ENCODE measurements at places on chromosomes 6 and 20. TPM values are rescaled to one million over a fixed set of nuclear protein-coding genes. Genes with fewer than 3 reads are reported as not detected.

GRCh38 chr20:54431156-54431944 lies 44.0 kb upstream of the DOK5 start:
- H3K27me3 ChIP-seq, result no peaks in the 10 kb centered on the region
- no peak overlapping the region for H3K27ac ChIP-seq
- H3K4me1 ChIP-seq, result no peaks in the 10 kb centered on the region
- no peak for DNase-seq

DNA sequence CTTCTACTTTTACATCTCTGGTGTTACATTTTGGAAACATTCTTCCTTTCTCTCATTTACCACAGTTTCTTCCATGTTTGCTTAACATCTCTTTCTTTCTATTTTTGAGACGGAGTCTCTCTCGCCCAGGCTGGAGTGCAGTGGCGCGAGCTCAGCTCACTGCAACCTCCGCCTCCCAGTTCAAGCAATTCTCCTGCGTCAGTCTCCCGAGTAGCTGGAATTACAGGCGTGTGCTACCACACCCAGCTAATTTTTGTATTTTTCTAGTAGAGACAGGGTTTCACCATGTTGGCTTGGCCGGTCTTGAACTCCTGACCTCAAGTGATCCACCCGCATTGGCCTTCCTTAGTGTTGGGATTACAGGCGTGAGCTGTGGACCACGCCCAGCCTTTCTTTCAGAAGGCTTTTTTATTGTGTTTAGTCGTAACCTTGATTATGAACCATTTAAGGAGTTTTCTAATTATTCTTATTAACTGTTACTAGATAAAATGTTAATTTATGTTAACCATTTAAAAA lies 27.8 kb downstream of the MAP3K4 start:
- DNase-seq, result no peak
- no peak overlapping the region for H3K27ac ChIP-seq
- H3K4me3 ChIP-seq, result no peak overlapping the region
- peaks cover 3% of the 10 kb centered on the region for H3K36me3 ChIP-seq
- no peaks in the 10 kb centered on the region for H3K27me3 ChIP-seq
- no peaks in the 10 kb centered on the region for H3K4me1 ChIP-seq

DNA sequence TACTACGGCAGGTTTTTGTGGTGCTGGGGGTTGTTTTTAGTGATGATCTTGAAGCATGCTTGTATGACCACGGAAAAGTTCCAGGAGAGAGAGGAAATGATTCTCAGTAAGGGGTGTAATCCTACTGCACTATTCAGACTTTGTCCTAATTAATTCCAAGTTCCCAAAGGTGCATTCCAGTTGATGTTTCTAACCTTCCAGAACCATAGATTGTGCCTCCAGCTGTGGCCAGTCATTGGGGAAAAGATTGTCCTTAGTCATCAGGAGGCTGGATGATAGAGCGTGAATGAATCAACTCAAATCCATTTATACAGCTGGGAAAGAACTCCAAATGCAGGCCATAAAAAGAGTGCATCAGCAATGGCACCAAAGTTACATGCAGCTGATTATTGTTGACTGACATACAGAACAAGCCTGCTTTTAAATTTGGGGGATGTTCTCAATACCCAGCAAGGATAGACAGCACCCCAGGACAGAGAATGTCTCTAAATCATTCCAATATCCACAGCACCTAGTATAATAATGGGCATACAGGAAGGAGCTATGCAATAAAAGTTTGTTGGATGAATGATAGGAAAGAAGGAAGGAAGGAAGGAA lies 27.8 kb upstream of the PKHD1 start:
- H3K4me3 ChIP-seq, result no peak overlapping the region
- H3K27ac ChIP-seq, result no peak overlapping the region

DNA sequence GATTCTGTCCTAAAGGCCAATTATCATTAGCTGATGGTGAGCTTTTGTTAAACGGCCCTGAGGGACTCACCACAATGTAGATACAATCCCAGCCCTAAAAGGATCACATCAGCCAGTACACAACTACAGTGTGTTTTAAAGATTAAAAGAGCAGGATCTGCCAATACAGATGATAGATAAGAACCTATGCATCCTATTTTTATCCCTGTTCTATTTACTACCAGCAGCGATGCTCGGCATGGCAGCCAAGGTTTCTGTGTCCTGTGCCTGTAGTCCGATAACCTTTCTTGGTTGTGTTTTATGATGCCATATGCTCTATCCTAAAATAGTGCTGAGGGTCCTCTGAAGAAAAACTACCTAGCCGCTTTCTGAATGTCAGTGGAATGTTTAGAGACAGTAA lies 289.4 kb downstream of the PHACTR1 start:
- H3K36me3 ChIP-seq, result no peaks in the 10 kb centered on the region
- DNase-seq, result no peak
- no peak overlapping the region for H3K4me3 ChIP-seq
- H3K4me1 ChIP-seq, result no peaks in the 10 kb centered on the region
- no peaks in the 10 kb centered on the region for H3K27me3 ChIP-seq

DNA sequence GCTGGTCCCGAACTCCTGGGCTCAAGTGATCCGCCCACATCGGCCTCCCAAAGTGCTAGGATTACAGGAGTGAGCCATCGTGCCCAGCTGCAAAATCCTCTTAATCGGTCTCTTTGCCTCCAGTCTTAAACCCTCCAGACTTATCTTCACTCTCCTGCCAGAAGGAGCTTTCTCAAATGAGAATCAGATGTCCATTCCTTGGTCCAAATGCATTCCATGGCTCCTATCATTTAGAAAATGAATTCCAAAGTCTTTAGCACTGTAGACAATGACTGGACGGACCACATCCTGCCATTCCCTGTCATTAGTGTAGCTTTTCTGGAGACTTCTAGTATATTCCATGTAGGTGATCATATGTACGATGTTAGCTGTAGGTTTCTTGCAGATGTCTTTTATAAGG lies 141.9 kb downstream of the ID4 start:
- no peaks in the 10 kb centered on the region for H3K27me3 ChIP-seq
- no peaks in the 10 kb centered on the region for H3K4me1 ChIP-seq
- H3K4me3 ChIP-seq, result no peak overlapping the region
- H3K36me3 ChIP-seq, result no peaks in the 10 kb centered on the region

GRCh38 chr6:112931832-112932231 lies 584.7 kb downstream of the RFPL4B start:
- H3K4me1 ChIP-seq, result no peaks in the 10 kb centered on the region
- DNase-seq, result no peak
- H3K27me3 ChIP-seq, result no peaks in the 10 kb centered on the region
- H3K27ac ChIP-seq, result no peak overlapping the region

DNA sequence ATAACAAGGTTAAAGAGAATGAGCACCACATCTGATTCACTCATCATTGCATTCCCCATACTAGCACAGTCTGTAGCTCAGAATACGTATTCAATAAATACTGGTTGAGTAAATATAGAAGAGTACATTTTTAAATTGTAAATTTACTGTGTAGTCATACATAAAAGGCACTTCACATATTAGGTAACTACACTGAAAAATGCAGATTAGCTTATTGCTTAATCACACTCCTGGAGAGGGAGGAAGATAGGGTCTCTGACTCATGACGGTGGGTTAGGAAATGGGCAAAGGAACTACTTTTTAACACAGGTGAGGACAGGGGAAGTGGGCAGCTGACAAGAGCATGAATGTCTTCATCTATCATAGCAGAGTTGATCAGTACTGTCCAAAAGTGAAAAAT lies 133.2 kb downstream of the TBC1D32 start:
- H3K36me3 ChIP-seq, result no peaks in the 10 kb centered on the region
- H3K4me1 ChIP-seq, result no peaks in the 10 kb centered on the region
- no peak for DNase-seq
- no peak overlapping the region for H3K4me3 ChIP-seq
- no peak overlapping the region for H3K27ac ChIP-seq

- DNase-seq, result no peak
- no peaks in the 10 kb centered on the region for H3K4me1 ChIP-seq
- H3K27ac ChIP-seq, result no peak overlapping the region
Measured at GRCh38 chr6:71072508-71072907, 115.6 kb upstream of the B3GAT2 start.

GRCh38 chr6:68635706-68636513 lies 828 bp downstream of the ADGRB3 start:
- peak overlapping the region; percentile 26 for H3K4me3 ChIP-seq
- no peaks in the 10 kb centered on the region for H3K4me1 ChIP-seq
- H3K27me3 ChIP-seq, result peaks cover 6% of the 10 kb centered on the region
- DNase-seq, result no peak
- H3K27ac ChIP-seq, result no peak overlapping the region

DNA sequence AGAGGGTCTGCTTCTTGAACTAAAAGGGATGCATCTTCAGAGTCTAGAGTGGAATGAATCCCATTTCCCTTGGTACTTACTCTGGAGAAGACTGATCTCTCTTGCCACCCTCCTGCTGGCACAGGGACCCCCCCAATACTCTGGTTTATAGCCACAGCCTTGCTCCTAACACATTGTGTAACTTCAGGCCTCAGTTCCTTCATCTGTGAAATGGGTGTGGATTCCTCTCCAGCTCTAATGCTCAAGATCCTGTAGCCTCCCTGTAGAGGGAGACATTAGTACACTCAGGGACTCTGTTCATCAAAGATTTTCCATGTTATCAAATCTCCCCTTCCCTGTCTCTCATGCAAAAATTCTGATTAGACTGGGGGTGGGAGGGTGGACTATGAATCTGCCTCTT lies 315.7 kb upstream of the MOCS1 start:
- no peak overlapping the region for H3K27ac ChIP-seq
- H3K4me1 ChIP-seq, result no peaks in the 10 kb centered on the region
- DNase-seq, result no peak
- H3K36me3 ChIP-seq, result no peaks in the 10 kb centered on the region

GRCh38 chr6:24321538-24322162 lies 36.2 kb downstream of the DCDC2 start:
- H3K4me1 ChIP-seq, result no peaks in the 10 kb centered on the region
- no peak overlapping the region for H3K27ac ChIP-seq
- DNase-seq, result no peak
- H3K4me3 ChIP-seq, result no peak overlapping the region

GRCh38 chr6:13226071-13226470 lies 102.3 kb downstream of the TBC1D7 start:
- no peak overlapping the region for H3K4me3 ChIP-seq
- H3K27me3 ChIP-seq, result no peaks in the 10 kb centered on the region
- DNase-seq, result no peak
- H3K27ac ChIP-seq, result no peak overlapping the region
- H3K4me1 ChIP-seq, result peaks cover 19% of the 10 kb centered on the region
- no peaks in the 10 kb centered on the region for H3K36me3 ChIP-seq

GRCh38 chr20:16666272-16666671 lies 63.6 kb upstream of the SNRPB2 start:
- H3K36me3 ChIP-seq, result no peaks in the 10 kb centered on the region
- DNase-seq, result no peak
- H3K27ac ChIP-seq, result no peak overlapping the region
- no peaks in the 10 kb centered on the region for H3K4me1 ChIP-seq
- H3K4me3 ChIP-seq, result no peak overlapping the region

- no peak overlapping the region for H3K4me3 ChIP-seq
- H3K27me3 ChIP-seq, result no peaks in the 10 kb centered on the region
- peaks cover 6% of the 10 kb centered on the region for H3K4me1 ChIP-seq
- no peak overlapping the region for H3K27ac ChIP-seq
- DNase-seq, result no peak
Measured at GRCh38 chr6:129713806-129714333, 3.9 kb upstream of the ARHGAP18 start.

GRCh38 chr6:39007575-39007974 lies 41.0 kb upstream of the GLP1R start:
- DNase-seq, result no peak
- H3K4me1 ChIP-seq, result no peaks in the 10 kb centered on the region
- no peaks in the 10 kb centered on the region for H3K36me3 ChIP-seq
- H3K27ac ChIP-seq, result no peak overlapping the region

DNA sequence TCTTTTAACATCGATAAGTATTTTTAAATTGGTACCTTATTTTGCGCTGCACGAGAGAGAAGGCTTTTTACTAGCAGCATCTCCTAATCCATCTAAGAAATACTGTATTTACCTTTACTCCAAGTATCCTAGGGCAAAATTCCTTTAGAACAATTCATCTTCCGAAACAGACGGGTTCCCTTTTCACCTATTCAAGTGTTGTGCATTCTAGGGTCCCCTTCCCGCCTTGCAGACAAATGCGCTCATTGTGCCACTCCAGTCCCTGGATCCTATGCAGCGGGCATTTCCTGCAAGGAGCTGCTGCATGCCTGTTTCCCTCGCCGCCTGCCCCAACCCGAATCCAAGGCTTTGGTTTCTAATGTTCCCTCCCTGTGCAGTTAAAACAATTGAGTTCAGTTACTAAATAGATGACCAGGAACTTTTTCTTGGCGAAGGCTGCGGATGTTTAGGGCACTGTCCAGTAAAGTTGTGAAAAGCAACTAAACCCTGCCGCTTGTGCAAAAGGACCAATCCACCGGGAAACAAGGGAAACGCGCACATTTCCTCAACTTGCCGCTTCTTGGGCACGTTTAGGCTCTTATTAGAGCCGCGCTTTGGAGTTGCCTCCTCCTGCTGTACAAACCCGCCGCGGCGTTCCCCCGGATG lies 556 bp upstream of the SCAF8 start:
- no peak for DNase-seq
- peak overlapping the region; percentile 74 for H3K4me3 ChIP-seq

DNA sequence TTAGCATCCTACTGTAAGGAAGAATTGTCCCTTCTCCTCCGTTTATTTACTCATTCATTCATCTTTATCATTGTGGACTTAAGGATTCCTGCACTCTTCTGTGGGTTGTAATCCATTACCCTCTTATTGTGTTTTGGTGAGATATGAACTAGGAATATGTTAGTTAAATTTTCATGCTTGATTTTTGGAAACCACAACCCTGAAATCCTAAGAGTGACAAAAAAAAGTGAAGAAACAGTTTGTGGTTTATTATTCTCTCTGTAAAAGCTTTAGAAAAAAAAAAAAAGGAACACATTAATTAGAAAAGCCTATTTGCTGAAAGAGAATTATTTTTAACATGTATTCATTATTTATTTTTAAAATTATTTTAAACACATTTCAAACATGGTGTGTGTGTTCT lies 36.7 kb upstream of the INSM1 start:
- no peak for DNase-seq
- no peaks in the 10 kb centered on the region for H3K36me3 ChIP-seq
- no peaks in the 10 kb centered on the region for H3K27me3 ChIP-seq

DNA sequence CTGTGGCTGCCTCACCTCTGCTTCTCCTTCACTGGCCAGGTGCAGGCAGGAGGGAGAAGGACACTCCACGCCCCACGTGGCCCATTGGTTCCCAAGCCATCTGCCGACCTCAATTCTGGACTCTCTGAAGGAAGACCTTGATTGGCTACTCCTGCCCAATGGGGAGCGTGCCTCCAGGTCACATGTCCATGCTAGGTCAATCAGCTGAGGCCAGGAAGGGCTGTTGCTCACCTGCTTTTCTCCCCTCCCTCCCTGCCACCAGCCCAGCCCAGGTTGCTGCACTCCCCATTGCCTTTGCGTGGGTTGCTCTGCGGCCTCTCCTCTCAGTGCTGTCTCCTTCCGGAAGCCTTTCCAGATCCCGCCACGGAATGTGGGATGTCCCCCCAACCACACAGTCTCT lies 21.9 kb upstream of the CDH4 start:
- DNase-seq, result no peak
- H3K36me3 ChIP-seq, result no peaks in the 10 kb centered on the region
- H3K27ac ChIP-seq, result no peak overlapping the region

GRCh38 chr6:125301435-125302391 lies at the start of gene HDDC2:
Gene HDDC2, minus strand, starts transcription at chr6:125301967. Its CDS starts 35 bp downstream, at chr6:125301932.
- H3K36me3 ChIP-seq, result peaks cover 5% of the 10 kb centered on the region
- H3K27me3 ChIP-seq, result no peaks in the 10 kb centered on the region
- H3K4me1 ChIP-seq, result peaks cover 41% of the 10 kb centered on the region
- peak; percentile 38 for DNase-seq
- H3K27ac ChIP-seq, result peak within 1 kb of the TSS; percentile 82

The LAMP5 gene
- not detected for total RNA-seq

The NUP43 gene
- total RNA-seq, result 86.2 TPM

The TTK gene
- 19.4 TPM for total RNA-seq

The FANCE gene
- 27.5 TPM for total RNA-seq

The SLC44A4 gene
- not detected for total RNA-seq

The BAK1 gene
- total RNA-seq, result 48.5 TPM

The TJAP1 gene
- 49.1 TPM for total RNA-seq

The TNFRSF21 gene
- 1.7 TPM for total RNA-seq

The ESR1 gene
- total RNA-seq, result 0.15 TPM

Data from CD8-positive, alpha-beta memory T cell (primary cell).